Type B pancreatic cell (in vitro differentiated cells): ENCODE measurements at places on chromosomes 16 and 17. TPM values are rescaled to one million over a fixed set of nuclear protein-coding genes. Genes with fewer than 3 reads are reported as not detected.

Gene PLCD3
- total RNA-seq: 45.8 and 56.1 TPM in 2 replicates

DNA sequence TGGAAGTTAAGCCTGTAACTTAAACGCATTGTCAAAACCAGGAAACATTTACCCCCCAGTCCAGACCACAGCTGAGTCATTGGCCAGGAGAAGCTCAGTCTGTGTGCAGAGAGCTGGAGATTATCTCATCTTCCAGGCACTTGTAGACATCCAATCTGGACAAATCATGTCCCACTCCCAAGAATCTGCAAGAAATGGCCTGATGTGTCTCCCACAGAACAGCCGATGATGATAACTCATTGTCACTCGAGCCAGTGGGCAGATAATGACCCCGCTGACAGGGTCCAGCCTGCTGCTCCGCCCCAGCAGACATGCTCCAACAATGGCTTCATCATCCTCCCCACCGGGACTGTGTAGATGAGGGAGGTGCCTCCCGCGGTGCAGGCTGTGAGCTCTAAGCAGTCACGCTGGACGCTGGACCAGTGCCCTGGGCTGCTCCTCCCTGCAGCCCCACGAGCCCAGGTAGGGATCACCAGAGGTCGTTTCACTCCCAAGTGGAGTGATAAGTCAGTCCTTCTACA, 322.5 kb downstream of the C16orf95 start:
- DNase-seq: no peak

Gene PDILT
- not detected in 2 replicates for total RNA-seq

DNA sequence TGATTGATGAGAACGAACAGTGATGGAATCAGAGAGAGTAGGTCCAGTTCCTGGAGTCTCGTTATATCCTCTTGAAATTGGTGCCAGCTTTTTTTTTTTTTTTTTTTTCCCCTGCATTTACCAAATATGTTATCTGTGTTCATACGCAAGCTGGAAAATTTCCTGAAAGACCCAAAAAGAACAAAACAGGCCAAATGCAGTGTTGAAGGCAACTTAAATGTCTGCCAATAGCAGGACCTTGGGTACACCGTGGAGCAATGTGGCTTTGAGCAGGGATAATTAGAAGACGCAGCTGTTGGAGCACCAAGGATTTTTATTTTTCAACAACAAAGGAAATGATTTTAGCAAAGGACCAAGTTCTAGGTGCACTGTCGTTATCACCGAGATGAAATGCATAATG, 105.0 kb downstream of the ABCC6 start:
- DNase-seq: no peak

DNA sequence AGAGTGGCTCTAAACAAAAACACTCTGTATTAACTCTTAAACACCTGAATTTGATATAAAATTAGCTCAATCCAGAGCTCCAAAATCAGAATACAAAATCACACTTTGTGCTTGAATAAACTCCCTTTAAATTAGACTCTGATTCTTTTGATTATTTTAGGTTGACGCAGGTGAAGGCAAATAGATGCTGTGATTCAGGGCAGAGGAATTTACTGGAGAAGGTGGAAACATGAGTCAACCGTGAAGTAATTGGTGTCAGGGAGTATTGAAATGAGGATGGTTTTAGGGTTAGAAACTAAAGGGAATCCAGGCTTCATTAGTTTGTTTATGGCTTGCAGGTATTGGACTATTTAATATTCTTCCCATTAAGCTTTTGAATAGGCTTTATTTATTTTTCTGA, 37.1 kb upstream of the TEKT1 start:
- DNase-seq: no peak

DNA sequence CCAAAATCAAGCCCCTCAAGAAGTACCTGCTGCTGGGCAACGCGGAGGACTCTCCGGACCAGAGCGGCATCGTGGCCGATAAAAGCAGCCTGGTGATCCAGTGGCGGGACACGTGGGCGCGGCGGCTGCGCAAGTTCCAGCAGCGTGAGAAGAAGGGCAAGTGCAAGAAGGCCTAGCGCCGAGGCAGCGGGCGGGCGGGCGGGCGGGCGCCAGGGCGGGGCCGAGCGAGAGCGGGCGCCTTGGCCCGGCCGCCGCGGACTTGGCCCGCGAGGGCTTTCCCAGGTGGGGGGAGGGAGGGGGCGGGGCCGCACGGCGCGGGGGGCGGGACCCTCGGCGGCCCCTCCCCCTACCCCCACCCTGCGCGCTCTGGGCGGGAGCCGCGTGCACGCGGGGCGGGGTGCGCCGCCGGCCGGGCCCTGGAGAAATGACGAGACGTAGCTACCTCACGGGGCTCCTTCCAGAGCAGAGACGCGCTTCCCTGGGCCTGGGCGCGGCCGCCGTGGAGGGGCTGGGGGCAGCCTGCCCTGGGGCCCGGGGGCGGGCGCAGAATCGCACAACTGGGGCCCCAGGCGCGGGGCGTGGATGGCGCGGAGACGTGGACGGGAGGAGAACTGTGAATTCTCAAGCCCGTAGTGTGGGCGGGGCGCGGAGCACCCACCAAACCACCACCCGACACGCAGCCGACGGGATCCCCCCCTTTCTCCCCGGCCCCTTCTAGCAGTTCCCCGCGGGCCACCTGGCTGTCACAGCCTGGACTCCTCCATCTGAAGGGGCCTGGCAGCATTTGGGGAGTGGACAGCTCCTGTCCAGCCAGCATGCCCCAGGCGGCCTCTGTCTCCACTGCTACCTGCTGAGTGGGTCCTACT, 218.7 kb downstream of the NTN1 start:
- DNase-seq: no peak

- DNase-seq: no peak
These were observed 157.3 kb downstream of the AATF start for GRCh38 chr17:37106049-37106448.

- DNase-seq: no peak
These were observed 131.4 kb downstream of the WWOX start for GRCh38 chr16:78230832-78231231.

Gene SLC5A10
- 0.19 TPM in 1 of 2 replicates, not detected in the other for total RNA-seq

- DNase-seq: no peak
These were observed 334.3 kb downstream of the C16orf95 start for GRCh38 chr16:86982912-86983311.

Gene LDHD
- 0.69 and 1.8 TPM in 2 replicates for total RNA-seq

Gene SCARF1
- 0.97 and 1.3 TPM in 2 replicates for total RNA-seq

Gene NHLRC4
- 0.52 and 1.4 TPM in 2 replicates for total RNA-seq

Gene MARVELD3
- total RNA-seq: 17.0 and 38.8 TPM in 2 replicates

GRCh38 chr16:86166414-86166813, 267.5 kb downstream of the IRF8 start:
- DNase-seq: no peak

Gene CCL3
- total RNA-seq: not detected in 2 replicates

DNA sequence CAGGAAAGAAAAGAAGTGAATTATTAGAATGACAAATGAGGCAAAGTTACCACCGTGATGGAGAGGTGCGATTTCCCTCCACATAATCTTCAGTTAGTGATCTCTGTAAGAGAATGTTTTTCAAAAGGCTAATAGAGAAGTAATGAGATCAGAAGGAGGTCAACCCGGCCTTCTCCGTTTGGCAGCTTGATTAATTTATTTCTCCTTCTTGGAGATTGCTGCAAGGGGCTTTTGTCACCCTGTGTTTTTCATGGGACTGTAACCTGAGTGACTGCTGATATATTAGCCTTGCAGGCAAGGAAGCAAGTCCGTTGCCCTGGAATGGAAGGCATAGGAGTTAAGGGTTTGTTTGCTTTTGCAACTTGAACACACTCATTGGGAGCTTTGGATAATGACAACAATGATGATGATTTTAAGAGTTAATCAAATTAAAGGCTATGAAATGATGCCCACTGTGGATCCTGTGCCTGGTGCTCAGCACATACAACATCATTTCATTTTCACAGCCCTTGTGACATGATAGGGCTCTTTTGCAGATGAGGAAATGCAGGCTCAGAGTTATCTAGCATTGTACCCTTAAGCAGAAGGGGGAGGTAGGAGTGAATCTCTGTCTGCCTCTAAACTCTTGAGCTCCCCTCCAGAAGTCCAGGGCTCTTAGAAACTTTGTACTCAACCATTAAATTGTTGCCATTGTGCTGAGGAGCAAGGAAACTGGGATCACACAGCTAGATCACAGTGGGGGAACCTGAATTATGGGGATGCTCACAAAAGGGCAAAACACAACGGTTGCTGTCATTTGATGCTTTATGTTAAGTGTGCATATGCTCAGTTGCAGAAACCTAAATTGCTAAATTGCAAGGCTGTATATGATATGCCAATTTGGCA, 226.3 kb downstream of the WWOX start:
- no peak for DNase-seq

Gene KRT23
- total RNA-seq: 49.7 and 464 TPM in 2 replicates

DNA sequence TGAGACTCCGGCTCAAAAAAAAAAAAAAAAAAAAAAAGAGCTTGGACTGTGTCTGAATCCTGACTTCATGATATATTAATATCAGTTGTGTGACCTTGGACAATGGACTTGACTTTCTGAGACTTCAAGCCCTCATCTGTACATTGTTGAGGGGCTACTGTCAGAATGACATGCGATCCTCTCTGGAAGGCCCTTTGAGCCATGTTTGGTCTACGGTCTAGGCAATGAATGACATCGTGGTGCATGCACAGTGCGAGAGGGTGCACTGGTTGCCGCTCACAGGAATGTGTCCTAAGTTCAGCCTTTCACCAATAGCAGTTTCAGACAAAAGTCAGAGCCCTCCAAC, 43.0 kb upstream of the ZNF629 start:
- DNase-seq: no peak

DNA sequence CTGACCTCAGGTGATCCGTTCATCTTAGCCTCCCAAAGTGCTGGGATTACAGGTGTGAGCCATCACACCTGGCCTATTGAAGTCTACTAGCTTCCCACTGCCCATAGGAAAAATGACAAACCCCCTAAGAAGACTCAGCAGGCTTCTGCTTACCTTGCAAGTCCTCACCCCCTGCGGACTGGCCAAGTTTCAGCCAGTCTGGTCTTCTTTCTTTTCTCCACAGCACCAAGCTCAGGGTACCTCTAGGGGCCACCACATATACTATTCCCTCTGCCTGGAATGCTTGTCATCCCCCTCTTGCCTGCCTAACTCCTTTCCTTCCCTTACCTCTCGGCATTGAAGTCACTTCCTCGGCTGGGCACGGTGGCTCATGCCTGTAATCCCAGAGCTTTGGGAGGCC, 31.2 kb downstream of the ABCC3 start:
- DNase-seq: no peak

Gene RPA1
- 91.5 and 129 TPM in 2 replicates for total RNA-seq

DNA sequence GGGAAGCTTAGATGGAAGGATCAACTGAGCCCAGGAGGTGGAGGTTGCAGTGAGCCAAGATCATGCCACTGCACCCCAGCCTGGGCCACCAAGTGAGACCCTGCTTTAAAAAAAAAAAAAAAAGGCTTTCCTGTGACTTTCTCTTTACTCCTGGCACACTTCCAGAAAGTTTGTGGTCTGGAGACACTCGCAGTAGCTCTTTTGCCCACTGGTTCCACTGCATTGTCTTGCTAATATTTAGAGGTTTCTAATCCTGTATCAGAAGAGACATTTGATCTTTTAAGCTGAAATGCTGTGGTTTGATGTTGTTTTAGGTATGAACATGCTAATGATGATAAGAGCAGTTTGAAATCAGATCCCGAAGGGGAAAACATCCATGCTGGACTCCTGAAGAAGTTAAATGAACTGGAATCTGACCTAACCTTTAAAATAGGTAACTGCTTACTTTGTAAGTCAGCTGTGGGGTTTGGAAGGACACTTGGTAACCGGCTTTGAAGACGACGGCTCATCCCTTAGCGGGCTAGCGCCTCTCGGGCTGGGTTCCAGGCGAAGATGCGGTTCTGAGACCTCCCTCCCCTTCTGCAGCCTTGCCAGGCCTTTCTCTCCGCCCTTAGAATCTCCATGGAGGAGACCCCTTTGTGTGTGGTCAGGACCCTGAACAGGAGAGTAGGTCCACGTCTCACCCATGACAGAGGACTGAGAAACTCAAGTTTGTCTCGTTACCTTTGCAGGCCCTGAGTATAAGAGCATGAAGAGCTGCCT, 23.1 kb downstream of the NTAN1 start:
- no peak for DNase-seq

Gene PTRH2
- 23.1 and 25.9 TPM in 2 replicates for total RNA-seq

DNA sequence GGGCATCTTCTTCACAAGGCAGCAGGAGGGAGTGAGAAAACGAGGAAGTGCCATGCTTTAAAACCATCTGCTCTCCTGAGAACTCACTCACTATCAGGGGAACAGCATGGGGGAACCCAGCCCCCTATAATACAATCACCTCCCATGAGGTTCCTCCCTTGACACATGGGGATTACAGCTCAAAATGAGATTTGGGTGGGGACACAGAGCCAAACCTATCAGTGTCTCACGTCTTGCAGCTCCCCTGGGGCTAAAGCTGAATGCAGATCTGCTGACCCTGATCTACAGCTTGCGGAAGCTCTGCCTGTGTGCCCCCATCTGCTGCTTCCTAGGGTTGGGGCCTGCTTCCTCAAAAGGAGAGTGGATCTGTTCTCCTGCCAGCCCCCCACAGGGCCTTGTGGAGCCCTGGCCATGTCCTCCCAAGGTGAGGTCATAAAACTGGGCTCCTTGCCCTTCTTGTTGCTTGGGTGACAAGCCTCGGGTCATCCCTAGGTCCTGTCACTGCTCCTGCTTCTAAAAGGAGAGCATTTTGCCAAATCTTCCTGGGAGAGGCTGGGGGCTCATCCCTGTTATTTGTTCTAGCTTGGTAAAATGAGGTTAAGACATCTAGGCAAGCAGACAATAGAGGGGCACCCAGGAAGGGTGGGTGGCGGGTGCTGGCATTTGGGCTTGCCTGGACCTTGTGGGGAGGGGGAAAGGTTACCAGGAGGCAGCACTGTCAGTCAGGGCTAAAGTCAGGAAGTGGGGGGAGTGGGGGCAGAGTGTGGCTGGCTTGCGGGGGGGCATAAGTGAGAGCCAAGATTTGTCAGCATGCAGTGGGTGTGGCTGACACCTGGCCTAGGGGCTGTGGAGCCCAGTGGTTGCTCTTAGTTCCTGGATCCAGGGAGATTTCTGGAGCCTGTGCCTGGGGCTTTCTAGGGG, 16.0 kb downstream of the KRT33A start:
- no peak for DNase-seq

DNA sequence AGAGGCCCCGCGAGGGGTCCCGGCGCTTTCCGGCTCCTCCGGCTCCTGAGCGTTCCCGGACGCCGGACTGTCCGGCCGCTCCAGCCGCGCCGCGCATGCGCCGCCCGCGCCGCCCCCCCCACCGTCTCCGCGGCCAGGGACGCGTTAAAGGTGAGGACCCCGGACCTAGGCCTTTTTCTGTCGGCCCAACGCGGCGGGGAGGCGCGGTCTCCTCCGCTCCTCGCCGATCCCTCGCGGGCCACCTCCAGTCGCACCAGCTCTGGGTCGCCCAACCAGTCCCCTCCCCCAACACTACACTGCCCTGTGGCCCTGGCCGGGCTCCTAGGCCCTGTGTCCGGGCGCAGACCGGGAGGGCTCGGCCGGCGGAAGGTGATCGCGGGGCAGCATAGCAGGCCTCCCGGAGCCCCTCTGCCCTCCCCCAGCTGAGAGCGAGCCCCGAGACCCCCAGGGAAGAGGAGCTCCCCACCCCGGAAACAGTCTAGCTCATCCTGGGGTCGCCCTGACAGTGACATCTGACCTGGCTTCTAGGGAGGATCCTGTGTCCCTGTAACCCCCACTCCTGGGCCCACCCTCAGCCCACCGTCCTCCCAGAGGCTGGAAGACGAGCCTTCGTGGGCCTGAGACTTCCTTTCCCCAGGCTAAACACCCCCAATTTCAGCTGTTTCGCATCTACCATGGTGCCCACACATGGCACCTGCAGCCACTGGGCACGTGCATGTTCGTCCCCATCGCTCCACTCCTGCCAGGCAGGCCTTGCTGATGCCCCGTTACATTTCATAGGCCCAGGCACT, 14.7 kb upstream of the BCAR1 start:
- peak; percentile 91 for DNase-seq

- DNase-seq: no peak
These were observed 13.9 kb downstream of the SMURF2 start for GRCh38 chr17:64648234-64648633.
